ENCODE measurements at places on chromosomes 11 and 22.

- no peak for DNase-seq
Measured at GRCh38 chr11:67211656-67212436, 54.4 kb upstream of the GRK2 start.

DNA sequence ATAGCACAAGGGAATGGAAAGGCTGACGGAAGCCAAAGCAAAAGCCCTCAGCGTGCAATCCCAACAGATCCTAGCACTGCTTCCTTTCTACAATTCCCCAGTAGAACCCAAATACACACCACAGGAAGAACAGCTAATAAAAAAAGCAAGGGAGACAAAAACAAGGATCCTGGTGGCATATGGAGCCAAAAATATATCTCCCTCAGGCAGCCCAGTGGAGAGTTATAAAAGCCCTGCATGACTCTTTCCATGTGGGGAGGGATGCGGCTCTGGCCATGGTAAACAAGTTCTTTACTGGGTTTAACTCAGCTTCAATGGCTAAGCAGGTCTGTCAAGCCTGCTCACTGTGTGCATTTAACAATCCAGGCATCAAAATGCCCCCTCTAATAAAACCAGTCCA lies 88.1 kb downstream of the PIWIL4 start:
- DNase-seq: no peak

- DNase-seq: peak; percentile 88
Measured at GRCh38 chr11:9384535-9385326, at the start of gene IPO7. TSS of gene IPO7 (plus strand) at chr11:9384652. CDS start at chr11:9384764, 112 bp downstream.

DNA sequence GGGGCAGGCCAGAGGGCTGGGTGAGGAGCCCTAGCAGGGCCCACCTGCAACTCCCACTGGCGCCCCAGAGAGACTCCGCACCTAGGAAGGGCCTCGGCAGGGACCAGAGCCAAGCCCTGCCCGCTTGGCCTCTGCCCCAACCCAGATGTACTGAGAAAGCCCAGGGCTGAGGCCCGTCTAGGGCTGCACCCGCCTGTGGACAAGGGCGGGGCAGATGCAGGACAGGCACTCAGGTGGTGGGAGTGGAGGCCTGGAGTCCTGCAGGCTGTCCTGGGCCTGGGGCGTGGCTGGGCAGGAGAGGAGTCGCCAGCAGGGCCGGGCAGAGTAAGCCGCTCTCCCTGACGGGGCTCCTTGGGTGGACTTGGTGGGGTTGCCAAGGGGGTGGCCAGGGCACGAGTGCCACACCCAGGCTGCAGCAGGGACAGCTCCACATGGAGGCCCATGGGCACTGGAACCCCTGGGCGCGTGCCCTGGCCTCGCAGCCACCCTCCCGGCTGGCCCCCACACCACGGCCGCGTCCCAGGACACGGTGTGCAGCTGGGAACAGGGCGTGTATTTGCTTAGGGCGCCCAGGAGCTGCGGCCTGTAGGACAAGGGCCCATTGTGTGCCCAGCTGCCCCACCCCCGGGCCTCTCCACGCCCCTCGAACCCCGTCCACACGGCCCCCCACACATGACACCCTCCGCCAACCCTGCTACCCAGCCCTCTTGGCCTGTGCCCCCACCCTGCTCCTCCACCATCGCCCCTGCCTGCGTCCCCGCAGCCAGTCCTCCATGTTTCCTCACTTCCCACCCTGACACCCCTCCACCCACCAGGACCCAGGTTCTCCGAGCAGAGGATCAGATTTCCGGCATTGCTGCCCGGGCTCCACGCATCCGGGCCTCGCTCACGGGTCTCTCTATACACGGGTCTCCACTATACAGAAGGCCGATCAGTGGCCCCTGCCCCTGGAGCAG lies 11.3 kb upstream of the PIM3 start:
- no peak for DNase-seq

- no peak for DNase-seq
Measured at GRCh38 chr11:117855912-117856651, 20.4 kb downstream of the FXYD6 start.
